ENCODE measurements at places on chromosomes 4 and X.
A peak's percentile ranks its signal among the peaks of the same experiment; 100 is the strongest.

GRCh38 chr4:185011408-185011807, 6.9 kb upstream of the HELT start:
- no peak for DNase-seq

DNA sequence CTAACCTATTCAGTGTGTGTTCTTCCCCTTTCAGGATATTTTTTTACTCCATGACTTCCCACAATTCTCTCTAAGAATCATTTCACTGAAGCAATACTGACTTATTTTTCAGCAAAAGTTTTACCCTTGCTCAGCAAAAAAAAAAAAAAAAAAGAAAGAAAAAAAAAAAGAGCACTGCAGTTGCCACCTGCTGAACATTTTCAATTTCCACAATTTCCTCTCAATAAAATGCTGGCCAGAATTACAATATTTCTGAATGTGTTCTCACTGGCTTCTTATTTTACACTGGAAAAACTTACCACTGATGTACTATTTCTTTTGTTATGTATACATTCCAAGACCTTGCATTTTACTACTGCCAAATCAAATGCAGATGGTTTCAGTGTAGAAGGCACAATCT, 210.4 kb downstream of the PAPSS1 start:
- DNase-seq = no peak

- no peak for DNase-seq
These were observed 59.2 kb upstream of the ZC4H2 start for GRCh38 chrX:65035446-65035770.

- DNase-seq = no peak
These were observed 19.3 kb downstream of the RASSF6 start for GRCh38 chr4:73600954-73601353.

DNA sequence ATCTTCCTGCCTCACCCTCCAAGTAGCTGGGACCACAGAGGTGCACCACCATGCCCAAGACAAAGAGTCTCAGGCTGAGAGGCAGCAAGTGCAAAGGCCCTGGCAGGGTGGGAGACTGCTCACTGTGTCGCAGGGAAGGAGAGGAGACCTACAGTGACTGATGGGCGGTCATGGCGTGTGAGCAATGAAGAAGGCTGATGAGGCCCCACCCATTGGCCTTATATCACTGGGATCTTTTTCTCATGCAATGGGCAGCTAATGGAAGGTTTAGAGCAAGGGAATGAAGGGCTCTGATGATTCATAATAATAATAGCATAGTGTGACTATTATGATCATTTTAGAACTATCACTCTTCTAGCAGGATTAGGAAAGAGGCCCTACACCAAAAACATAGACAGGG, 20.9 kb downstream of the FAM9C start:
- DNase-seq = no peak

DNA sequence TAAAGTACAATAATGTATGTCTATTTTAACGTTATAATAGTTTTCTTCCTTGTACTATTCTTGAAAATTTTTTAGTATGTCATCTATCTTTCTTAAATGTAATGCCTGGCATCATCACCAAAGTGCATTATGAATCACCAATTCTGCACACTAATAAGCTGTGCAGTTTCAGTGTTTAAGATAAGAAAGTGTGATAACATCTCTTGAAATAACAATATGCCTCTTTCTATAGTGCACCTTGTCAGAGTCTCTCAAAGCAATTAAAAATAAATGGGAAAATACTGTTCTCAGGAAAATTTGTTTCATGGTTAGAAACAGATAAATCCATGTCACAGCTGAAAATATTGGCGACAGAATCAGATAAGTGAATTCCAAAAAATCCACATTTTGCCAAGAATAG, 457.4 kb upstream of the PCDH10 start:
- DNase-seq = no peak

- DNase-seq = no peak
These were observed 91.5 kb downstream of the GEMIN8 start for GRCh38 chrX:13938051-13938828.

GRCh38 chr4:150890246-150890645, 124.8 kb downstream of the LRBA start:
- DNase-seq = no peak

GRCh38 chr4:189823591-189823990, 117.1 kb upstream of the FRG1 start:
- DNase-seq = no peak

- no peak for DNase-seq
These were observed 19.6 kb downstream of the SCD5 start for GRCh38 chr4:82779032-82779431.

- no peak for DNase-seq
These were observed 69.7 kb downstream of the MCUB start for GRCh38 chr4:109629775-109630174.

GRCh38 chr4:154015578-154015977, 226.7 kb upstream of the SFRP2 start:
- no peak for DNase-seq

DNA sequence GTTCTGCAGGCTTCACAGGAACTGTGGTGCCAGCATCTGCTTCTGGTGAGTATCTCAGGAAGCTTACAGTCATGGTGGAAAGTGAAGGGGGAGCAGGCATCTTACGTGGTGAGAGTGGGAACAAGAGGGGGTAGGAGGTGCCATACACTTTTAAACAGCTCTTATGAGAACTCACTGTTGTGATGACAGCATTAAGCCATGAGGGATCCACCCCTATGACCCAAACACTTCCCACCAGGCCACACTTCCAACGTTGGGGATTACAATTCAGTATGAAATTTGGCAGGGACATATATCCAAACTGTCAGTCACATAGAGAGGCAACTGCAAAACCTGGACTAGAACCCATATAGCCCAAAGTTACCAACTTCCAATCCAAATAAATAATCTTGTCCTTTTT, 43.1 kb upstream of the ZCCHC12 start:
- no peak for DNase-seq

GRCh38 chrX:46978341-46979291, 66.4 kb downstream of the JADE3 start:
- DNase-seq = peak; percentile 61

DNA sequence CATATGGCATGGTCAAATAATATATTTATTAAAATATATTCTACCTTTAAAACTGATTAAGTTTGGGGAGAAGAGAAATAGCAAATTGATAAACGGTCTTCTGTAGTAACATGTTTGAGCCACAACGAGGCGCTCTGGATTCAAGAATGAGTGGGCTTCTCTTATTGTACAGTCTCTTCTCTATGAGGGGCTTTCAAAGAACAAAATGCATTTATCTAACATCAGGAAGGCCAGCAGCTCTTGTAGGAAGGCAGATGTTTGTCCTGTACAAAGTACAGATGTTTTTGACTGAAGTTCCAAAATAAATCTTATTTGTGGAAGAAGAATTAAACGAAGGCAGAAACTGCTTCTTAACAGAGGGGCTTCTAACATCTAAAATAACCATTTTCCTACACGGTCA, 153.6 kb downstream of the RASL11B start:
- DNase-seq = no peak

- DNase-seq = no peak
These were observed 112.0 kb downstream of the VEGFC start for GRCh38 chr4:176680668-176681180.

- no peak for DNase-seq
These were observed 250.8 kb downstream of the C4orf33 start for GRCh38 chr4:129346734-129347133.

GRCh38 chr4:81042578-81043365, 12.3 kb downstream of the BMP3 start:
- no peak for DNase-seq

DNA sequence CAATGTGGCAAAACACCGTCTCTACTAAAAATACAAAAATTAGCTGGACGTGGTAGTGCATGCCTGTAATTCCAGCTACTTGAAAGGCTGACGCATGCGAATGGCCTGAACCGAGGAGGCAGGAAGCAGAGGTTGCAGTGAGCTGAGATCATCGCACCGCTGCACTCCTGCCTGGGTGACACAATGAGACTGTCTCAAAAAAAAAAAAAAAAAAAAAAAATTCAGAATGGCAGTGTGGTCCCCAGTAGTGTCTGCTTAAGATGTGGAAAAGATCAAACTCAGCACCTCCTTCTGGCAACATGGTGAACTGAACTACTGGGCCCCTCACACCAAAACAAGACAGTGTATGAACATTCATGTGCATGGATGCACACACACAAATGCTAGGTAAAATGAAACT, 32.2 kb downstream of the SMS start:
- peak; percentile 1 for DNase-seq

DNA sequence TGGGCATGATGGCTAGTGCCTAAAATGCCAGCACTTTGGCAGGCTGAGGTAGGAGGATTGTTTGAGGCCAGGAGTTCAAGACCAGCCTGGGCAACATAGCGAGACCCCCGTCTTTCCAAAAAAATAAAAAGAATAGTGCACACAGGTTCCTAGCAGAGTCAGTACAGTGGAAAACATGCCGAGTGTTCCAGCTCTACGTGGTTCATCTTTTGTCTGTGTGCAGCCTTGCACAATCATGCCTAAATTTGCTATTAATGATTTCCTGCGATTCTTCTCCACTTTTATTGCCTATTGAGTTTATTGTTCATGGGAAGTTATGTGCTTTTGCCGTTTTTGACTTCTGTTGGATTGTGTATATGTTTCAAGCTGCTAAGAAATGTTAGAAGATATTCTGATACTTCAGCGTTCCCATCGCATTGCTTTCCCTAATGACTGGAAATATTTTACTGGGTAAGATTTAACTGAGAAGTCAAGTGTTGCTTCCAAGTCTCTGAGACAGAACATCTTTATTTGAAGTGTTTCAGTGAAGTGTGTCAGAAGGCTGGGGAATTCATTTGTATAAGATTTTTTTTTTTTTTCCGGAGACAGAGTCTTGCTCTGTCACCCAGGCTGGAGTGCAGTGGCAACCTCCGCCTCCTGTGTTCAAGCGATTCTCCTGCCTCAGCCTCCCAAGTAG, 11.3 kb downstream of the DOCK11 start:
- no peak for DNase-seq

DNA sequence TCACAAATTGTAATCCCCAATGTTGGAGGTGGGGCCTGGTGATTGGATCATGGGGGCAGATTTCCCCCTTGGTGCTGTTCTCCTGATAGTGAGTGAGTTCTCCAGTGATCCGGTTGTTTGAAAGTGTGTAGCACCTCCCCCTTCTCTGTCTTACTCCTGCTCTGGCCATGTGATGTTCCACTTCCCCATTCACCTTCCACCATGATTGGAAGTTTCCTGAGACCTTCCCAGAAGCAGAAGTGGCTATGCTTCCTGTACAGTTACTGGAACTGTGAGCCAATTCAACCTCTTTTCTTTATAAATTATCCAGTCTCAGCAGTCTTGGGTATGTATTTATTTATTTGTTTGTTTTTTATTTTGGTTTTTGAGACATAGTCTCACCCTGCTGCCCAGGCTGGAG, 143.2 kb downstream of the CPE start:
- no peak for DNase-seq

DNA sequence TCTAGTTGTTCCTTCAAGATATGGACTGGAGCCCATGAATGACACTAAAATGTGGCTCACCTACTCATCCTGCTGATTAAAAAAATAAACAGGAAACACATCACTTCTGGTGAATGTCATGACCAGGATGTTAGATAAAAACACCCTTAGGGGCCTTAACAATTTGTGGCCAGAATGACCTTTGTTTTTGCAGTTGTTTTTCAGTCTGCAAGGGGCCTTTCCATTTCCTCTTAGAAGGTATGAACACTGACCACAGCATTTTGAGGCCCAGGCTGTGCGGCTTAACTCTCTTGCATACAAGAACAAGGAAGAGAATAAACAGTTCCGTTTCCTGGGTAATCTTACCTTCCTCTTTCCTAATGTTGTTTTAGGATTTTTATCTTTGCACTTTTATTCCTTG, 113.2 kb downstream of the IL1RAPL2 start:
- DNase-seq = no peak

DNA sequence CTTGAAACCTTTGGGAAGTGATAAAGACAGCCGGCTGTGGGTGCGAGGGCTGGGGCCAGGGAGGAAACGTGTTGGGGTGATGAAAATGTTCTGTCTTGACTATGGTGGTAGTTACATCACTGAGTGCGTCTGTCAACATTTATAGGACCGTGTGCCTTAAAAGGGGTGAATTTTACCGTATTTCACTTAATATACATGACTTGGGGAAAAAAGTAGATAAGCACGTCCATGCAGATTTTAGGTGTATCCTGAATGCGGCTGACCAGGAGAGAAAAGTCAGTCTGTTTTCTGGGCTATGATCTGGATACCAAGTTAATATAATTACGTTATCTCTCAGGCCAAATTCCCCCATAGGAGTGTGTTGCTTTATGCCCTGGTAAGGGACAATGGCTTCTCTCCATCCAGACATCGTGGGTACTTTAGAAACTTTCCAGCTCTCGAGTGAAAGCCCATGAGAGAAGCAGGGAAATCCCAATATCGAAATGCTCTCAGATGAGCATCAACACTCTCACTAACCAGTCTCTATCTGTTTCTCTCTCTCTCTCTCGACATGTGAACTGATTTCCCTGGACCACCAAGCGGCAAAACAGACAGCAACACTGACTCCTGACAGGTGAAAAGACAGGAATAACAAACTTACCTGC, 71.5 kb downstream of the IRF2 start:
- DNase-seq = no peak

DNA sequence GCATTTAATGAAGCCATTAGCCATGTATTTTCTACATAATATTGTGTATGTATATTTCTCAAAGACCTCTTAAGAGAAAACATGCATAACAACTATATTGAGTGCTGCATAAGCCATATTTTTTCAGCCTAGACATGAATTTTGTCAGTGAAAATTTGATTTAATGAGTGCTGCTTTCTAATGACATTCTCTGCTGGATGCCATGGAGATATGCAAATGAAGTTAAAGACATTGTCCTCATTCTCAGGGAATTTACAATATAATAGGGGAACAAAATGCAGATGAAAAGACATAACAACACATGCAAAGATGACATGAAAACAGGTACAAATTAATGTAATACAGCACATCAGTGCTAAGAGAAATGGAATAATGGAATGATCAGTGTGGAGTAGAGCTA, 118.7 kb downstream of the ATOH1 start:
- no peak for DNase-seq

DNA sequence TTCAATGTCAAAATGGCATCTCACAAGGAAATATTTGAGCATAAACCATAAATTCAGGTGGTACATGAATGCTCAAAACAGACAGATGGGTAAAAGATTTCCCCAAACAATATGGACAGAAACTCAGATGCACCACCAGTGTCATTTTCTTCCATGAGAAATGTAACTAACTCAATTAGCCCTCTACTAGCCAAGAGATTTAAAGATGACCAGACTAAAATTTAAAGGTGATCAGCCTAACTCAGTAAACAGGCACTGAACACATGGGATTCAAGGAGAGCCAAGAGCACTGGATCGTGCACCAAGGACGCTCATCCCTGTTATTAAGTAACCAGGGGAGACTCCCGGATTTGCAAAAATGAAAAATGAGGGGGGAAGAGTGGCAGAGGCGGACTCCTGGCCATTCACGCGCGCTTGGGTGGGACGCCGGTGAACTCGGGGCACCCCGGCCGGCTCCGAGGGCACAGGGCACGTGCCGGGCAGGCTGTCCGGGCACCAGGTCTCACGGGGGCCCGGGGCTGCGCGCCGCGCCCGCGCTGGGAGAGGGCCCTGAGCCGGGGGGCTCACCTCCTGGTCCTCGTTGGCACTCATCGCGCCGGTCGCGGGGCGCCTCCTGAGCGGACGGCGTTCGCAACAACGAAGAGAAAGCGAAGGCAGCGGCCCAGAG, 490 bp downstream of the RWDD4 start:
- no peak for DNase-seq

- no peak for DNase-seq
These were observed 61.5 kb upstream of the RAPGEF2 start for GRCh38 chr4:159041054-159042034.
